ENCODE measurements at places on chromosomes 11 and 22.

DNA sequence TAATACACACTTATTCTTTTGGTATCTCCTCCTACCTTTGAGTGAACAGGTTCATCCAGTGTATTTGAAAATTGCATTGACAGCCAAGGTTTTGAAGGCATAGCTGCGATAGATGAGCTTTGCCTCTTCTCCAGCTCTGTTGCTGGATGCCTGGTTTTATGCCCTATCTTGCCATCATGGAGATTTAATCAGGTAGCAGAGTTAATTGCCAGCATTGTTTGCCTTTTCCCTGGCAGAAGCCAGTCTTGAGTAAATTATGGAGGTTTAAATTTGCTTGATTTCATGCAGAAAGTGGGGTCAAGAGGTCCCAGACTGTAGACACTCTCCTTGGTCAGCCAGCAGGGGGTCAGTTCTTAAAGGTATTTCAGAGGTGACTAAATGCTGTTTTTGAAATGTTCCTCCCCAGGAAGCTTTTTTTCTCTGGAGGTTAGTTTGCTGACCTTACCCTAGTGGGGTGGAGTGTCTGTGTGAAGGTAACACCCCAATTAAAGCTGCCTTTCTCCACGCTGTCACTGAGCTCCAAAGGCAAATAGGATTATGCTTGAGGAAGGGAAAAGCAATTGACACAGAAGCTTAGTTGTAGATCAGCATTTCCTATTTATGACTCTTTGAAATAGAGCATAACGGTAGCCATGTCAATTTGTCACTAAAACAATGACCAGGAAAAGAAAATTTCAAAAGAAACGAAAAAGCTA lies 96.0 kb downstream of the EXT2 start:
- no peak for DNase-seq

GRCh38 chr11:68912254-68912653 lies 8.6 kb downstream of the IGHMBP2 start:
- no peak for DNase-seq

DNA sequence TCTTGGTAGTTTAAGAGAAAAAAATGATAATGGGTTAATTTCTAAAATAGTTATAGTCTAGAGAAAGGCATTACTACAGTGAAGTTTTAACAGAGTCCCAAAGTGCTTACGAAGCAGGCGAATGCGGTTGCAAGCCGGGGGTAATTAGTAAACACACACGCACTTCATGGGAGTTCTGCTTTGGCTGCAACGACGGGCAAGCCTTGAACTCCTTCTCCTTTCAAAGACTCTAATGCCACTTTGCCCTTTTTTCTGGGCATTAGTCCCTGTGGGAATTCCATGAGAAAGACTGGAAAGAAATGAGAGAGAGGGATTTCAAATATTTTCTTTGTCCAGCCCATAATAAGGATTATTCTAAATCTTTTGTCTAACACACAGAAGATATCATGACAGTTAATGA lies 66.1 kb downstream of the TENM4 start:
- DNase-seq, result no peak

DNA sequence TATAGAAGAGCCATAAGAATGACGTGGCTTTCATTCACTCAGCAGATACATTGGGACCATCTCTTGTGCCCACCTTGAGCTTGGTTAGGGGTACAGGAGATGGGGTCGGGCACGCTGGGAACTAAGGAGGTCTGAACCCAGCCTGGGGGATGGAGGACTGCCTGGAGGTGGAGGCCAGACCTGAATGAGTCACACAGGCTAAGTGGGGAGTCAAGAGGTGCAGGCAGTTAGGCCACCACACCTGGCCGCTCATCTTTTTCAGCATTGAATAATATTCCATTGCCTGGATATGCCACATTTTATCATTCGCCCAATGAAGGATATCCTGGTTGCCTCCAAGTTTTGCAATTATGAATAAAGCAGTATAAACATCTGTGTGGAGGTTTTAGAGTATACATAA lies 3.8 kb upstream of the PPIL2 start:
- DNase-seq, result no peak

DNA sequence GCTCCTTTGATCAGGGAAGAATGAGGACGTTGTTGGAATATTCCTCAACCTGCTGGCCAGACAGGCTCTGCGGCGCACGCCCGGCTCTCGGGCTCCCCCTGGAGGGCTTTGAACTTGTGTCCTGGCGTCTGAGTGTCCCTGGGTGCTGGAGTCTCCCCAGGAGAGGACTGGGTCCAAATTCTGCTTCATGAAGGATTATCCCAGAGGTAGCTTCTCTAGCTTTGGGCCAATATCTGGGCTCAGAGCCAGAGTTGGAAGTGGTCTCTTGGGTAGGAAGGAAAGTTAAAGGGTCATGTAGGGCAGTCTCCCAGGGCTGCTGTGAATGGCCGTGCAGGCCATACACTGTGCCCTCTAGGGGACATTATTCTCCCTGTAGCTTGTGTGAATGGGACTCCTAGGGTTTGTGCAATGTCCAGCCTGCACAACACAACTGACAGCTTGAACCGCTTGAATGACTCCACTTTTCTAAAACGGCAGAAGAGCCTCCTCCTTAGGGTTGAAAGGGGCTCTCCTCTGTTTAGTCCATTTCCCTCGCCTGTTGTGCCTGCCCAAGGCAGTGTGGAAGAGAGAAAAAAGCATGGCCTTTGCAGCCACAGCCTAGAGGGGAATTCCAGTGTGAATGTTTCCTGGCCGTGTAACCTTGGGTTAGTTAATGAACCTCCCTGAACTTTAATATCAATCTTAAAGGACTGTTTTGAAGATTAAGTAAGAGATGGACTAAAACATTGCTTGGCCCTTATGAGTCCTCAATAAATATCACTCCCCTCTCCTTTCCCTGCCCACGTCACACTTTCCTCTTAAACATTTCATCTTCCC lies 111.2 kb upstream of the THY1 start:
- DNase-seq, result peak; percentile 7

GRCh38 chr11:128048121-128048520 lies 539.2 kb downstream of the ETS1 start:
- DNase-seq, result no peak

Data from activated T-helper 1 cell treated with anti-CD3 and anti-CD28 coated beads, Interleukin-2, amount 50 U/mL, for 16 hours (primary cell).